CD4-positive, alpha-beta memory T cell (primary cell): ENCODE measurements at places on chromosomes 4 and X.

- DNase-seq: no peak
These were observed 137.8 kb upstream of the DUSP21 start for GRCh38 chrX:44705817-44706551.

- DNase-seq: no peak
These were observed 1569.9 kb upstream of the ADGRL3 start for GRCh38 chr4:59630235-59630634.

- no peak for DNase-seq
These were observed 212 bp downstream of the CLCN4 start for GRCh38 chrX:10157032-10157341.

DNA sequence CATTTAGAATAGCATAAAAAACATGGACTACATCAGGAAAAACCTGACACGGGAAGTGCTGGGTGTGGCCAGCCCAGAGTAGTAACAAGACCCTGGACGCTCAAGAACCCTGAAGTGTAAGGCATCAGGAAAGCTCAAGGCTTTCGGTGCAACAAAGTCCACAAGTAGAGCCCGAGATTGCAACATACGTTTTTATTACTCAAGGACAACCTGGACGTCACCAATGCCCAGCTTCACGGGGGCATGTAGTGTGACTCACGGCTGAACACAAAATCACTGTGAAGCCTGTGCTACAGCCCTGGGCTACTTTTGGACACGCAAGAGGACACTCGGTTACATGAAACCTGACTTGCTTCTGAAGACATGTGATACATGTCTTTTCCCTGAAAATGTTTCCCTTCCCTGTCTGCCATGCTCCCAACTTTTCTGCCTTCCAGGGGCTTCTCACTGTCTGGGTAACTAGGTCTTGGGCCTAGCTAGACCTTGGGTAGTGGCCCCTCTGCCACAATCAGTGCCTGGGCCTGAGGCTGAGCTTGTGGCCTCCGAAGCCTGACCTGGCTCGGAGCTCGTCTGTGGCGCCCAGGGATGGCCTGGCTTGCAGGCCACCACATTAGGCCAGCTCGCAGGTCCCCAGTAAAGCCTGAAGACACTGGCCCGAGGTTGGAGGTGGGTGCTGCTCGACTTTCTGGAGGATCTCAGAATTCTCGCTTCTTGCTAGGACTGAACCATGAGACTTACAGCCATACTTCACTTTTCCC lies 9.2 kb downstream of the IRAK1 start:
- DNase-seq: no peak

DNA sequence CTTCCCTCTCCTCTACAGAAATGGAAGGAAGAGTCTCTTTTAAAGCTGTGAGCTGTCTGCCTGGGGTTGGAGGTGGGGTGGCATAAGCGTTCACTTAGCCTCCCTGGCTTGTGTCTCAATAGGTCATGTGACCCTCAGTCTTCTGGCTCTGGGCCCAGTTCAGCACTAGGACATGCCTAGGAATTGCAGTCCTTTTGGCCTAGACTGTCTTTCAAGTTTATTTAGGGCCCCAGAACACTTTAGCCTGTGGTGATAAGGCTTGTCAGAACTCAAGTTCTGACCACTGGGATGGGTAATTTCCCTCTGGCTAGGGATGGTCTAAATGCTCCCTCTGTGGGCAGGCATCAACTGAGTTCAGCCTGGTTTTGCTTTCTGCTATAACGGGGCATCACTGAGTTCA lies 34.3 kb upstream of the ARMCX4 start:
- DNase-seq: no peak

GRCh38 chr4:81648576-81649275 lies 177.0 kb upstream of the RASGEF1B start:
- peak; percentile 36 for DNase-seq

DNA sequence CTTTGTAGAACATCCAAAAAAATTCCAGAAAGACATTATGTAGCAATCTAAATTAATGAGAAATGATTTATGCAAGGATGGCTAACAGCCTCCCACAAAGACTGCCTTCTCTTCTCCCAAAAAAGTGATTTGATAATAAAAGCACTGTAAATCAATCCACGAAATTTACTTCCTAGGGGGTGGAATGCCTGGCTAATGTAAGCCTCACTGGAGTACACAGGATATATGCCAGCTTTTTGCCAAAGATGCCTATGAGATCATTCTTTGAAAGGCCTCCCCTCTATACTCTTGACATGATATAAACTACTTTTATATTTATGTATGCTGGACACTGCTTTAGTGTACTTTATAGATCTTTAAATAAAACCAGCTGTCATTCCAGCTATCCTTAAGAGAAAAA lies 211.1 kb downstream of the ADAMTS3 start:
- no peak for DNase-seq

- DNase-seq: no peak
These were observed 56.0 kb downstream of the SPRY1 start for GRCh38 chr4:123452616-123453015.

- no peak for DNase-seq
These were observed 38.2 kb upstream of the NUDT6 start for GRCh38 chr4:122960611-122961000.

GRCh38 chrX:140697618-140698017 lies 11.9 kb upstream of the LINC00632 start:
- DNase-seq: no peak
